Activated naive CD8-positive, alpha-beta T cell treated with anti-CD3 and anti-CD28 coated beads for 36 hours (primary cell): ENCODE measurements at places on chromosomes 5 and 9. TPM values are rescaled to one million over a fixed set of nuclear protein-coding genes. Genes with fewer than 3 reads are reported as not detected.

Gene LPAR1
- total RNA-seq = not detected

Gene SURF6
- 31.8 TPM for total RNA-seq

Gene SPATA31C1
- total RNA-seq = not detected

DNA sequence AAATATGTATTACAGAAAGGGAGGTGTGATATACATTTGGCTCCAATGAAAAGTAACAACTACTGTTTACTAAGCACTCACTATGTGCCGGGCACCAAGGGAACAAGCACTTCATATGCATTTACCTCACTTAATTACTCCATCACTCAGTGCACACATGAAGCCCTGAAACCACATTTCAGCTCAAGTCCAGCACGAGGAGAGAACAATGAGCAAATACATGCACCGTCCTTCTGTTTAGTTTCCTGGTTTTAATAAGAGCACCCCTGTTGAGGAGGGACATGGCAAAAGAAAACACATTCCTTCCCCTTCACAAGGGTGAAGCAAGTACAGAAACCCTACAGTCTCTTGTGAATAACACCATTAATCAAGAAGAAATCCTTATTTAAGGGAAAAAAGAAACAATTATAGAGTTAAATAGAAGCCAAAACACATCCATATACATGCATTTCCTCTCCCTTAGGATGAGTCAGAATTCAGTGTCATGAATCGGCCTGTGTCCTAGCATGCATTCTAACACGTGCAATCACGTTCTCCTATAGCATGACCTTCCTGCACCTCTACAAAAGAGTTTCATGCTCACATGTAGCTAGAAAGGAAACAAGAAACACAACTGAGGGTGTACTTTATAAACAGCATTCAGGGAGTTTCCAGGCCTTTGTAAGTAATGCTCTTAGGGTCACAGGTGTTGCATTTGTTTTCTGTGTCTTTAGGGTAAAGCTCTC is 411.6 kb downstream of the BNC2 start:
- no peak overlapping the region for H3K27ac ChIP-seq
- DNase-seq = no peak

DNA sequence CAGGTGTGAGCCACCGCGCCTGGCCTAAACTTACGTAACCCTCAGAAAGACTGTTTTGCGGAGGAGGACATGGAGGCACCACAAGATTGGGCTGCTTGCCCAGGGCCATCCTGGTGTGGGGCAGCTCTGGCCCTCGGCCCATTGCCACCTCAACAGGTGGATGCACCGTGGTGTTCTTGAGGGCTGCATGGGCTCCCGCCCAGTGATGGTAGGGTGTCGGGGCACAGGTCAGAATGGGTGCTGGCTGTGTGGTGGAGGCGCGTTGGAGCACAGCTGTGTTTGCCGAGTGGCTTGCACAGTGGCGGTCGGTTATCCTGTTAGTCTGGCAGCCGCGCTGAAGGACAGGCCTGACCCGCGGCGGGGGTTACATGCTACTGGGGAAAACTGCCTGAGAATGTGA is 196.9 kb downstream of the CACNA1B start:
- H3K27me3 ChIP-seq = peaks cover 11% of the 10 kb centered on the region
- no peak overlapping the region for H3K27ac ChIP-seq
- no peak overlapping the region for H3K4me3 ChIP-seq
- H3K36me3 ChIP-seq = no peaks in the 10 kb centered on the region

- no peak overlapping the region for H3K4me3 ChIP-seq
- no peaks in the 10 kb centered on the region for H3K4me1 ChIP-seq
- H3K27me3 ChIP-seq = no peaks in the 10 kb centered on the region
- no peaks in the 10 kb centered on the region for H3K36me3 ChIP-seq
- no peak for DNase-seq
These were observed 259.8 kb upstream of the ADAMTS16 start for GRCh38 chr5:4880304-4880741.

DNA sequence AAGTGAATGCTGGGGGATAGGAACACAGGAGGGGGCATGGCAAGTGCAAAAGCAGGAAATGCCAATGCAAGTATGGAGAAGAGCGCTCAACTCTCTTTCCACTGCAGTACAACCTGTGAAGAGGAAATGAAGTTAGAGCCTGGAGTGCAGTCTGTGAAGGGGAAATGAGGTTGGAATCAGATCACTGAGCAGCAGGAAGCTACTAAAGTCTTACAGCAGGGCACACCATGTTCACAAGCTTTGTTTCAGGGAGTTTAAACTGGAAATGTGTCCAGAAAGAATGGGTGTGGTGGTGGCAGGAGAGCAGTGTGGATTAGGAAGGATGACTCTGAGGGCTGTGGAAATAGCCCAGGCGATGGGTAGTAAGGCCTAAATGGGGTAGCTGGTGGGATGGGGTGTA is 15.4 kb downstream of the ARHGEF37 start:
- H3K27ac ChIP-seq = no peak overlapping the region
- H3K36me3 ChIP-seq = no peaks in the 10 kb centered on the region
- no peaks in the 10 kb centered on the region for H3K4me1 ChIP-seq
- no peak overlapping the region for H3K4me3 ChIP-seq
